ENCODE measurements at places on chromosomes 1 and 21.
A peak's percentile ranks its signal among the peaks of the same experiment; 100 is the strongest.

- no peak for DNase-seq
Observed at GRCh38 chr1:53968125-53968513, 22.0 kb downstream of the LRRC42 start.

- DNase-seq, result no peak
Observed at GRCh38 chr1:9241891-9242290, 7.3 kb downstream of the H6PD start.

DNA sequence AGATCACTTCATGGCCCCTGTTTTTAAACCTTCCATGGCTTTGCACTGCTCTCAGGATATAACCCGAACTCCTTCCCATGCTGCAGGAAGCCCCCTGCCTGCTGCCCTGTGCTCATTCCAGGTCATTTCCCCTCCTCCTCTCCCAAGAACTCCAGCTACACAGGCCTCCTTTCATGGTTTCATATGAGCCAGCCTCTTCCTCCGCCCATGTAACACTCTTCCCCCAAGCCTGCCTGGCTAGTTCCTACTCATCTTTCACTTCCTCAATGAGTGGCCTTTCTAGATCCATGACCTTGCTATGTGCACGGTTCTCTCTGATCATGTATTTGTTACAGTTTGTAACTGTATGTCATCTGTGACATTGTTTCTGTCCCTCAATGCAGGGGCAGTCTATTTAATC is 3.1 kb upstream of the NCF2 start:
- DNase-seq, result no peak

DNA sequence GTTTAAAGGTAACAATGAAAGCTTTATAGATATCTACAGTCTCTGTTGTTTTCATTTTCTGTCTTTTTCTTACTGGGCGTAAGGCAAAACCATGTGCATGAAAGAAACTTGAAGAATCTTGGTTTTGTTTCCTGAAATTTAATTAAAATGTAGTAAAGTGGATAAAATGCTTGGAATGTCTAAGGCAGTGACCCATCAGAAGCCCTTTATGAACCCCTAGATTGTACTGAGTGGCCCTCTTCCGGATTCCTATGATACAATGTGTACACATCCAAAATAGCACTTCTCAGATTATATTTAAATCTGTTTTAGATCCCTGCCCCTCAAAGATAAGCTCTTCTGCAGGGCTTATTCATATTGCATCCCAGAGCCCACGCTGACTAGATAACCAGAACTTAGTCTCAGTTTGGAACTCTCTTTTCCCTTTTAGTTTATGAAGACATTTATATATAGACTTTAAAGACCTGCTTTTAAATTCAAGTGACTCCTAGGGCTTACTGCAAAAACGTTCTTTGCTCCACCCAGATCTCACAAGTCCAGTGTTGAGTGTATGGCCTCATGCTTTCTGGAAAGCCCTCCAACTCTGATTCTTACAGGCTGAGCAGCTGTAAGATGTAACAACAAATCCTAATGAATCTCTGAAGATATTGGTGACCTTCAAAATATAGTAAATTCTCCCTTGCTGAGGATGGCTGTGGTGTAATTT is 142.9 kb downstream of the LRRC7 start:
- no peak for DNase-seq

GRCh38 chr1:68136187-68136586 is 85.8 kb upstream of the DIRAS3 start:
- DNase-seq, result no peak

DNA sequence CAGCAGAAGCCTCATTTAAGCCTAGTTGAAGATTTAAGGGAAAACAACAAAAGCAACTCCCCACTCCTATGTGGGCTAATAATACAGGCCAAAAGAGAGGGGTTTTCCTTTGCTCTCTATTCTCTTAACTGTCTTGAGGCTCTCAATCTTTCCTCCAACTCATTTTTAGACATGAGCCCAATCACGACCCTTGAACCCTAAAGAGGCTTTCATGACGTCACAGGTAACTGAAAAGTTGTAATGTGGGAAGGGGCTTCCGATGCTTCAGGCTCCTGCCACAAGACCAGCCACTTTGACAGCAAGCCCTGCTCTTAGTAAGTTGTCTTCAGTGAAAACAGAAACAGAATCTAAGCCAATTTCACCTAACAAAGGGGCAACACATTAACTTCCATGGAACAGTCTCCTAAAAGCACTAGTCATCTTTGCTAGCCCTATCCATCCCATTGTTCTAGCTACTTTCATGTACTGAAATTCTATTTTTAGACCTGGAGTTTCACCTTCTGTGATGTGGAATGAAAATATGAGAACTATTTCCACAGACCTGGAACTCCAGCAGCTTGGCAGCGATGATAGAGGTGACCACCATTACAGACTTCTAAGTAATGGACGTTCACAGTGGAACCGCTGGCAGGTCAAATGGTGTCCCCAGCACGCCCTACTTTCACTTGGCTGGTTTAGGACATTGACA is 36.3 kb downstream of the GPR161 start:
- no peak for DNase-seq

GRCh38 chr1:233020426-233020825 is 70.0 kb downstream of the NTPCR start:
- no peak for DNase-seq

DNA sequence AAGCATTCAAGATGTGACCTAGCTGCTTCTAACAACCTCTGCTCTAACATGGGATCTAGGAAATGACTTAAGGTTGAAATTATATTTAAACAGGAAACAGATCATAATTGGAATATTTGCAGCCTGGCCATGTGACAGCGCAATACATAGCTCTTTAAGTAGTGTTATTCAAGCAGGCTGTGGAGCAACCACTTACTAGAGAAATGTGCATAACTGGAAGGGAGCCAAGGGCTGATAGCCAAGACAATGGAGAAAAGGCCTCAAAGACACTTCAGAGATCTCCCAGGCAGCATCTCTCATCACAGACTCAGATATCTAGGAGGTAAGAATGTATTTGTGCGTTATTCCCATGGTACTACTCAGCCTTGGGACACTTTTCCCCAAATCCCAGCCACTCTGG is 823.0 kb upstream of the PRMT6 start:
- DNase-seq, result no peak

DNA sequence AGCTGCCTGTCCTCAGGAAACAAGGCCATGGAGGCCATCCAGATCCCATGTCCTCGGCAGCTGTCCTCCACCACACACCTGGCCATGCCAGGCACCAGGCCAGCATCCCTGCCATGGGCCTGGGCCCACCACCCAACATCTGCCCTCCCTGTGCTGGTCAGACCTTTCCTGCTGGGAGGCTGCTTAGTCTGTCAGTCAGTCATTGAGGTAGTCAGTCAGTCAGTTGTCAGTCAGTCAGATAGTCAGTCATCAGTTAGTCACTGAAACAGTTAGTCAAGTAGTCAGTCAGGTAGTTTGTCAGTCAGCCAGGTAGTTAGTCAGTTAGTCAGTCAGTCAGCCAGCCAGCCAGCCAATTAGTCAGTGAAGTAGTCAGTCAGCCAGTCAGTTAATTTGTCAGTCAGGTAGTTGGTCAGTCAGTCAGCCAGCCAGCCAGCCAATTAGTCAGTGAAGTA is 17.2 kb downstream of the KRTAP10-1 start:
- DNase-seq, result no peak

DNA sequence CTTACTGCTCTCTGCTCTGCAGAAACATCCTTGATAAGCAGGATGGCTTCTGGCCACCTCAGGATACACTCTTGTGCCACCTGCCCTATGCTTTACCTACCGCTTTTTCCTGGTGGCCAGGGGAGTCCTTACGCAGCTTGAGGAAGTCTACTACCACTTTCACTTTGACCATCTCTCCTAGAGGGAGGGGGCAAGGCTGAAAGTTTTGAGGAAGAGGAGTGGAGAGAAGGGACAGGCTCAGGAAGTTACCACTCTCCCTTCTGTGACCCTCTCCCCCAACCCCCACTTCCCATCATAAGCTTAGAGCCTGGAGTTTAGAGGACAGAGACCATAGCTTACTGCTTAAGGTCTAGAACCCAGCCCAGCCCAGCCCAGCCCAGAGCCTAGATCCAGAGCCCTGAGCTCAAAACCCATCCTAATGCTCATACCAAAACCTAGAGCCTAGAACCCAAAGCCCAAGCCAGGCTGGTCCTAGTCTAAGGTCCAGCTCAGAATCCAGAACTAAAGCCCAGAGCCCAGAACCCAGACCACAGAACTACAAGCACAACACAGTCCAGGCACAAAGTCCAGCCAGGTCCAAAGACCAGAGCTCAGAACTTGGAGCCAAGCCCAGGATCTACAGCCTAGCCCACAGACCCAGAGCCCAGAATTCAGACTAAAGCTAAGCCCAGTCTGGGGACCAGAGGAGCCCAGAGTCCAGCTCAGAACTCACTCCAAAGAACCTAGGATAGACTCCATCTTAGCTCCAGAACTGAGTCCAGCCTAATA is 18.0 kb upstream of the MFSD2A start:
- DNase-seq, result no peak

DNA sequence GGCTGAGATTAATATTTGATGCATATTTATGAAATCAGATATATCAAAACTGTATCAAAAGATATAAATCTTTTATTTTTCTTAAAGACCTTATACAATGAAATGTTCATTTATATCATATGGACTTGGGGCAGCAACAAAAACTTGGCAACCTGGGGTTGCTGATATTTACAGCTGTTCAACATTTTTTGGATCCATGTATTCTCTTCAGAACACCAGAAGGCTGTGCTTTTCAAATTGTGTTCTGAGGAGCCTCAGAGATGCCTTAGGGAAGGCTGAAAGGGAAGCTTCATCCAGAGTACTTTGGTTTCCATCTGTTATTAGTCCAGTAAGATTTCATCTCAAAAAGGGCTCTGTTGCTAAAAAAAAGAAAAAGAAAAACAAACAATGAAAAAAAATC is 94.8 kb downstream of the DISC1 start:
- DNase-seq, result no peak

DNA sequence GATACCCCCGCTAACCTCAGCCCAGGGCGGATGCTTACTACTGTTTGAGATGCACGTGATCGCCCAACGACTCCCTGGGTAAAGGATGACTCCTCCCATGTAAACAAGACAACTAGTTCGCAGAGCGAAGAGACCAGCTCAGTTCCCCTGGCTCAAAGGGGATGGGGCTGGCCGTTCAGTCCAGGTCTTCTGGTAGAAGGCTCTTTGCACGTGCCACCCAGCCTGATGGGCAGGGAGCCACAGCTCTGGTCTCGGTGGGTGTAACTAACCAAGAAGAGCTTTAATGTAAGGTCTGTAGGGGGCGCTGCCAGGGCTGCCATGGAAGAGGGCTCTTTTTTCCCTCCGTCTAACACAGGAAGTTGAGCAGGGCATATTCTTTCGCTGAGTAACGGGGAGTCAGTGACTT is 49.4 kb upstream of the PARP1 start:
- peak; percentile 24 for DNase-seq

- DNase-seq, result no peak
Observed at GRCh38 chr21:26967062-26967913, at the start of gene ADAMTS5. TSS of gene ADAMTS5 (minus strand) at chr21:26967088. CDS start at chr21:26966391, 697 bp downstream.

- DNase-seq, result no peak
Observed at GRCh38 chr1:23065385-23065784, 46.1 kb downstream of the KDM1A start.

DNA sequence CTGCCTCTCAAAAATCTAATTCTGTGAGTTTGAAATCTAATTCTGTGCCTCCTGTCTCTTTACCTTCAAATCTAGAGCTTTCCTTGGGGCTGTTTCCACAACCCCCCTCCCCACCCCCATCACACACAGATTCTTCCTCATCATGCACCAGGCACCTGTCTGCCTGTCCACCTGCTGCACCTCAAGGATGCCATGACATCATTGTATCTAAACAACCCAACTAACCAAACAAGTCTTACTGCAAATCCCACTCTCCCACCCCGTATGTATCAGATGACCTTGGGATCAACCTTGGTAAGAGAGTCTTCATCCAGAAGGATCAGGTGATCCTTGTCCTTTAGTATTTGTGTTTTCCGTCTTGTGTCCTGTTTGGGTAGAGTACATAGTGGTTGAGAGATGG is 102.7 kb upstream of the SIM2 start:
- DNase-seq, result no peak

- no peak for DNase-seq
Observed at GRCh38 chr21:15060543-15061175, 4.1 kb downstream of the NRIP1 start.

DNA sequence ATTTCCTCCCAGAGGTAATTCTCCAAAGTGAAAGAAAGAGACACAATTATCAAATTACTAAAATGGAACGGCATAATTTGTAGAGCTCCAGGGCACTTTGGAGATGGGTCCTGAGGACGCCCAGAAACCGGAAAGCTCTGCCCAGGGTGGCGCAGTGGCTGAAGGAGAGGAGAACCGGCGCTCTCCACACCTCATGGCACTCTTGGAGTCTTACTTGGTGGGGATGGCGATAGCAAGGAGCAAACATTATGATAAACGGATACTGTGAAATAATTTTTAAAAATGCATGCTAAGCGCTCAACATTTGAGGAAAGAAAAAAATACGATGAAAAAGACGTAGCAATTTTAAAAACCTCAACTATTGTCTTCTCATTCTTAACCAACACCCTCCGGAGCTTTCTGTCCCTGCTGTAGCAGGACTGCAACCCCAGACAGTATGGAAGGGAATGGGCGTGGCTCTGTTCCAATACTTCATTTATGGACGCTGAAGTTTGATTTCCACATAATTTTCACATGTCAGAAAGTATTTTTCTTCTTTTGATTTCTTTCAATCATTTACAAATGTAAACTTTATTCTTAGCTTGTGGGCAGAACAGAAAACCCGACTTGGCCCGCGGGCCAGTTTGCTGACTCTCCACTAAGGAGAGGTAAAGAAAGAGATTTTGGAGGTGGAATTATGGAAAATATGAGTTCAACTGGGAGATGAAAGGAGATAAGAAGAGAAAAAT is 1.1 kb downstream of the S100A11 start:
- DNase-seq, result no peak

GRCh38 chr1:204106825-204107224 is 33.9 kb downstream of the SOX13 start:
- no peak for DNase-seq
